Progenitor cell of endocrine pancreas (in vitro differentiated cells): ENCODE measurements at places on chromosomes 7 and 10. TPM values are rescaled to one million over a fixed set of nuclear protein-coding genes. Genes with fewer than 3 reads are reported as not detected.

GRCh38 chr7:150998341-150998740, 7.5 kb downstream of the NOS3 start:
- no peaks in the 10 kb centered on the region for H3K4me1 ChIP-seq
- no peaks in the 10 kb centered on the region for H3K36me3 ChIP-seq
- H3K27ac ChIP-seq: no peak overlapping the region

DNA sequence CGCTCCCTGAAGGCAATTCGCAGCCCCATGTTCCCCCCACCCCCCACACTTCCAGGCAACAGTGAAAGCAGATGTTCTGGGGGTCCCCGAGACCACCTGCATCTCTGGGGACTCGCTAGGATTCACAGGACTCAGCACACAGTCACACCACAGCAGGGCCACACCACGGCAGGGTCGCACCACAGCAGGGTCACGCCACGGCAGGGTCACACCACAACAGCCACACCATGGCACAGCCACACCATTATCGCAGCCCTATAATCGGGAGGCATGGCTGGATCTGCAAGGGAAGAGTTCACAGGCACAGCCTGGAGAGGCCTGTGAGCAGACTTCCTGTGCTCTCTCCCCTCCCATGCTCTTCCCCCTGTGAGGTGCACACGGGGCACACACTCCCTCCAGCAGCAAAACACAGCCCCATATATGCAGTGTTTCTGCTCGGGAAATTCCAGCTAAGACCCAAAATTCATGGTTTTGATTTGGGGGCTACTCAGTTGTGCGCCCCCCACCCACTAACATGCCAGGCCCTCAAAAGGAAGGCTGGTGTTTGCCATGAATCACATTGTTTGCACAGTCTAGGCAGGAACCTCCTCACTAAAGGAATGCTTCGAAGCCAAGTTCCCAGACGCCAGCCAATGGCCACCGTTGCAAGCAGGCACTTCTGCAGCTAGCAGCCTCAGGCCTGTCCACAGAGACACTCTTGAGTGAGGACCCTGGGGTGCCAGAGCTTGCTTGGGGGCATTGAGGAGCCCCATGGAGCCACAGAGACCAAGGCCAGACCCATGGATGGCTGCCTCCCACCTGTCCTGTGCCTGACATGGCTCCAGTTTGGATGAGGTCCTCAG, 7.0 kb upstream of the DPYSL4 start:
- H3K36me3 ChIP-seq: no peaks in the 10 kb centered on the region
- no peak overlapping the region for H3K4me3 ChIP-seq
- no peak overlapping the region for H3K27ac ChIP-seq
- H3K4me1 ChIP-seq: peaks cover 4% of the 10 kb centered on the region

DNA sequence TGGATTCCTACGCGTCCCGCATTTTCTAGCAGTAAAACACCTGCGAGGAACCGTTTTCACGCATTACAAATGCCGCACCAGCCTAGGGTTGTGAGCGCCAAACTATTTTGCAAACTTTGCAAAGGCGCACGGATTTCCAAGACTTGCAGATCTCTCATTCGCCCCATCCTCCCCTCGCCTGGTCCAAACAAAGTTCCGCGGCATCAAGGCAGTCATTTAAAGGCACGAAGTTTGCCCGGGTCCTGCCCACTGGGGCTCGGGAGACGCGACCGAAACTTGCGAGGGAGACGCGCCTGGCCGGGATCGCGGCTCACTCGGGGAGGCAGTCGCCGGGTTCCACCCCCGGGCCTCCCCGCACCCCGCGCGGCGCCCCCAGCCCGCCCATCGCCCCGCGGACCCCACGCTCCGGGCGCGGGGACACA, 613 bp downstream of the USP6NL start:
- H3K36me3 ChIP-seq: no peaks in the 10 kb centered on the region
- peak overlapping the region; percentile 93 for H3K4me3 ChIP-seq
- peak; percentile 12 for DNase-seq
- H3K27ac ChIP-seq: peak overlapping the region; percentile 98
- H3K4me1 ChIP-seq: peaks cover 34% of the 10 kb centered on the region

DNA sequence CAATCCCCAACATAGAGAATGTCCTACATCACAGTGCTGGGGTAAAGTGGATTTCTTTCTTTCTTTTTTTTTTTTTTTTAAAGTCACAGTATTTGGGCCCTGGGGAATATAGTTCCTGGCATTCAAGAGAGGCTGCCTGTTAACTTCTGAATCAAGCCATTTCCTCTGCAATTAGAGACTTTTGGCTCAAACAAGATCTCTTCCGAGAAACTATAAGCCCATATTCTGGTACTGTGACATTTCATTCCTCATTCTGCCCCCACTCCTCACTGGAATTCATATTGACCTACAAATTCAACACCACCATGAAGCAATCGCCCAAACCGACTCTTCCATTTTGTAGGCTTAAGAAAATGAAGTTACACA, 187.4 kb downstream of the PHTF2 start:
- H3K36me3 ChIP-seq: no peaks in the 10 kb centered on the region
- no peak overlapping the region for H3K4me3 ChIP-seq
- H3K4me1 ChIP-seq: peaks cover 2% of the 10 kb centered on the region

GRCh38 chr7:132545756-132546155, 30.5 kb downstream of the PLXNA4 start:
- no peak for DNase-seq
- H3K27ac ChIP-seq: no peak overlapping the region
- H3K4me3 ChIP-seq: no peak overlapping the region
- H3K27me3 ChIP-seq: peaks cover 36% of the 10 kb centered on the region

GRCh38 chr7:93320887-93321286, 88.7 kb downstream of the VPS50 start:
- H3K27me3 ChIP-seq: no peaks in the 10 kb centered on the region
- peaks cover 20% of the 10 kb centered on the region for H3K36me3 ChIP-seq
- no peaks in the 10 kb centered on the region for H3K4me1 ChIP-seq
- no peak overlapping the region for H3K27ac ChIP-seq
- no peak overlapping the region for H3K4me3 ChIP-seq

DNA sequence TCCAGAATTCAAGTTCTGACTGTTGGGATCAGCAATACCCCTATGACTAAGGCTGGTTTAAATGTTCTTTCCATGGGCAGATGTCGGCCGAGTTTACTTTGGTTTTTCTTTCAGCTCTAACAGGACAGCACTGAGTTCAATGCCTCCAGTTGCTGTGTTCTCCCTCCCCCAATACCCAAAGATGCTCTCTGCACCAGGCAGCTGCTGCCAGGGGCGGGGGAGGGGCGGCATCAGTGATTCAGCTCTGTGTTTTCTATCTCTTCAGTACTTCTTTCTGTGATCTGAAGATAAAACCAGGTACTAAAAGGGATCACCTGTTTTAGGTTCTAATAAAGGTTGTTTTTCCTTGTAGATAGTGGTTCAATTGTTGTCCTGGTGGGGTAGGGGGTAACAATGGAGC, 576.7 kb upstream of the POT1 start:
- no peaks in the 10 kb centered on the region for H3K27me3 ChIP-seq
- no peak overlapping the region for H3K27ac ChIP-seq
- H3K36me3 ChIP-seq: no peaks in the 10 kb centered on the region

DNA sequence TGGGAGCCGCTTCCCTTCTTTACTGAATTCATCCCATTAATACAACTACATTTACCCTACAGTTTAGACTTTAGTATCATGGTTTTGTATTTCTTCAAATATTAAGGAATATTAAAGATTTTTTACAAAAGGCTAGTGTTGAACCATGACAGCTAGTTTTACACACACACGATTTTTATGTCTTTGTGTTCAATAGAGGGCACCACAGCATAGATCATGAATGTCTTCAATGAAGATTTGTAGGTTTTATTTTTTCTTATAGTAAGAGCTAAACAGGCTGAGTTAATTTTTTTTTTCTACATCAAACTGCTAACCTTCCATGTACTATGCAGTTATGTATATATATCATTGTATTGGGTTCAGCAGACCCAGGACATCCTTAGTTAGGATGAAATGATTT, 76.9 kb downstream of the SNX10 start:
- no peak for DNase-seq
- no peak overlapping the region for H3K4me3 ChIP-seq
- no peaks in the 10 kb centered on the region for H3K27me3 ChIP-seq

DNA sequence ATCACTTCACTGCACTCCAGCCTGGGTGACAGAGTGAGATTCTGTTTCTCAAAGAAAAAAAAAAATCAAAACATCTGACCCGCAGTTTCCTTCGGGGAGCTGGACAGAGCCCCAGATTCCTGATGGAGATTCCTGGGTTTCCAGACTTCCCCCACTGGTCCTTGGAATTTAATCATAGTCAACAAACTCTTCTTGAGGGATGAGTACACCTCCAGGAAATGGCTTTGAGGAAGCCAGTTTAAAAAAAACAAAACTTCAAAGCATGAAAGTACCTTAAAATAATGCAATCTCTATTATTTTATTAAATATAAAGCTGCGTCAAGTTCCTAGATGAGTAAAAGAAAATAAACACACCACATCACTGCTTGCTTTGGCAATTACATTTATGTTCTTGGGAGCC, 1.2 kb upstream of the MAD1L1 start:
- H3K27me3 ChIP-seq: no peaks in the 10 kb centered on the region
- H3K4me3 ChIP-seq: peak overlapping the region; percentile 90
- DNase-seq: no peak
- peaks cover 10% of the 10 kb centered on the region for H3K36me3 ChIP-seq

DNA sequence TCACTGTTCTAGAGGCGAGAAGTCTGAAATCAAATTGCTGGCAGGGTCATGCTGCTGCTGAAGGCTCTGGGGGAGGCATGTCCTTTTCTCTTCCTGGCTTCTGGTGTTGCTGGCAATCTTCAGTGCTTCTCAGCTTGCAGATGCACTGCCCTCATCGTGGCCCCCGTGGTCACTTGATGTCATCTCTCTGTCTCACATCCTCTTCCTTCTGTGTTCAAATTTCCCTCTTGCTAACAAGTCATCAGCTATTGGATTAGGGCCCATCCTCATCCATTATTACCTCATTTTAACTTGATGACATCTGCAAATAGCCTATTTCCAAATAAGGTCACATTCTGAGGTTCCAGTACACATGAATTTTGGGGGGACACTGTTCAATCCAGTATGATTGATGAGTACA, 36.6 kb upstream of the SRGN start:
- H3K27me3 ChIP-seq: peaks cover 18% of the 10 kb centered on the region
- no peaks in the 10 kb centered on the region for H3K36me3 ChIP-seq
- DNase-seq: no peak
- H3K4me3 ChIP-seq: no peak overlapping the region
- no peaks in the 10 kb centered on the region for H3K4me1 ChIP-seq
- H3K27ac ChIP-seq: no peak overlapping the region

GRCh38 chr7:159078911-159079270, 65.8 kb downstream of the VIPR2 start:
- no peaks in the 10 kb centered on the region for H3K4me1 ChIP-seq
- DNase-seq: no peak
- H3K27ac ChIP-seq: no peak overlapping the region
- H3K4me3 ChIP-seq: no peak overlapping the region
- H3K27me3 ChIP-seq: peaks cover under 1% of the 10 kb centered on the region
- no peaks in the 10 kb centered on the region for H3K36me3 ChIP-seq

DNA sequence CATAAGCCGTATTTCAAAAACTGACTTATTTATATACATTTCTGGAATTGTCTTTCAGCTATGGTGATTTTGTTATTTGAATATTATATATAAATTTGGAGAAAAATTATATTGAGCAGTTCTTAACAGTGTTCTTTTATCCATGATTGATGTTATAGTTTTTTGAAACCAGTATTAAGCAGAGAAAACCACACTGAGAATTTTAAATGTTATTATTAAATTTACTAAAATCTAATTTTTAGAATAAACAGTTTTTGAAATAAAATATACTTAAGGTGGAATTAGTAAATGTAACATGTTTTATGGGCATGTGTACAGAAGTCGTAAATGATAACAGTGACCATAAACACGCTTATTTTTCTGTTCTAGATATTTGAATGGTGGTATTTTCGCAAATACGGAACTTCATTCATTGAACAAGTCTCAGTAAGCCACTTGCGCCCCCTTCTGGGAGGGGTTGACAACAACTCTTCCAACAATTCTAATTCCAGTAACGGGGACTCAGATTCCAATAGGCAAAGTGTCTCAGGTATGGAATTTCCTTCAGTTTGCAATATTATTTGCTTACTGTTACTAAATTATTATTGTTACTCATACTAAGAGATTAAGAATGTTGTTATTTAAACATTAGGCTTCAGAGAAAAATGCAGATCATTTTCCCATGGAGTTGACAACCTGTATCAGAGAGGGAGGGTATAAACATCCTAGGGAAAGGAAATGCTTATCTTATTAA, 166.1 kb downstream of the ST7 start:
- DNase-seq: peak; percentile 78
- no peak overlapping the region for H3K27ac ChIP-seq
- no peaks in the 10 kb centered on the region for H3K27me3 ChIP-seq

DNA sequence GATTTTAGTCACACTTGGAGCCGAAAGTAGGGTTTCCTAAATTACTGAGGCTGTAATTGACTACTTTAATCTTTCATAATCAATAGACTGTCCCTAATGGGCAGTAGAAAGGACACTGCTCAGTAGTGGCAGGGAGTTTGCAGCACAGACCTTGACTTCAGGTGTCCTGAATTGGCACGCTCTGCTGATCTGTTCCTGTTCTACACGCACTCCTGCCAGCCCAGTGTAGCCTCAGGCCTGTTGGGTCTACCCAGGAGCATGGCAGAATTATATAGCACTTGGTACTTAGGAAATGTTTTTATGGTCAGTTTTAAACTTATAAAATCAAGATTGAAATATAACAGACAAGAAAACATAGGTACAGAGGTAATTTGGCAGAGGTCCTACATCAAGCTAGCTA, 9.0 kb downstream of the EIF4H start:
- H3K36me3 ChIP-seq: peaks cover 8% of the 10 kb centered on the region
- H3K27ac ChIP-seq: no peak overlapping the region
- DNase-seq: no peak

DNA sequence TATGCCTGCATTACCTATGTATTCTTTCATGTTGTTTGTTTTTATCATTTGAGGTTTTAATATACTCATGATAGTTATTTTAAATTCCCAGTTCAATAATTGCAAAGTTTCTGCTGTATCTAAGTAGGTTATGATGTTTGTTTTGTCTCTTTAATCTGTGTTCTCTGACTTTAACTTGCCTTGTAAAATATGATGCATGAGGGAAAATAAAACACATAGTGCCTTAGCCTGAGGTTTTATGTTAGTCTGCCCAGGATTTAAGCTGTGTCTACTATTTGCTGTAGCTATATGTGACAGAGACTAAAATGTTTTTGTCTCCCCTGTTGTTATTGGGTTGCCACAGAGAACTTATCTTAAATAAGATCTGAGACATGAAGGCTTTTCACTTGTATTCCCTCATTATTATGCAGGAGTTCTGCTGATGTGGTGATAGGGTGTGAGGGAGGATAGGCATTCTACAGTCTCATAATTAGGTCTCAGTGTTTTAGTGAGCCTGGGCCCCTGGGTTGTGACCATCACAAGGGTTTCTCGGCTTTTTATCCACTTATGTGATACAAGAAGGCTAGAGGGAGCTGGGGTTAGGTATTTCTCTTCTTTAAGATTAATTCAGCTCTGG, 582.5 kb downstream of the CNTNAP2 start:
- peaks cover 7% of the 10 kb centered on the region for H3K4me1 ChIP-seq
- no peak for DNase-seq
- no peak overlapping the region for H3K27ac ChIP-seq
- no peaks in the 10 kb centered on the region for H3K27me3 ChIP-seq

The GIMAP4 gene
- total RNA-seq: not detected in 2 replicates

The FKBP6 gene
- total RNA-seq: not detected in 2 replicates

The MNX1 gene
- 86.5 and 103 TPM in 2 replicates for total RNA-seq

The FAM131B gene
- total RNA-seq: 2.3 and 3.7 TPM in 2 replicates

The PGAM2 gene
- total RNA-seq: 1.8 and 2.5 TPM in 2 replicates

The TMEM72 gene
- total RNA-seq: 0.93 and 1.5 TPM in 2 replicates

The STEAP2 gene
- 4.9 and 5.3 TPM in 2 replicates for total RNA-seq

The PEX1 gene
- total RNA-seq: 26.8 TPM in 2 replicates
